CD4-positive, alpha-beta T cell treated with Interferon alpha-2 for 1 hour (primary cell): ENCODE measurements at places on chromosomes 3 and 15.
A peak's percentile ranks its signal among the peaks of the same experiment; 100 is the strongest.

DNA sequence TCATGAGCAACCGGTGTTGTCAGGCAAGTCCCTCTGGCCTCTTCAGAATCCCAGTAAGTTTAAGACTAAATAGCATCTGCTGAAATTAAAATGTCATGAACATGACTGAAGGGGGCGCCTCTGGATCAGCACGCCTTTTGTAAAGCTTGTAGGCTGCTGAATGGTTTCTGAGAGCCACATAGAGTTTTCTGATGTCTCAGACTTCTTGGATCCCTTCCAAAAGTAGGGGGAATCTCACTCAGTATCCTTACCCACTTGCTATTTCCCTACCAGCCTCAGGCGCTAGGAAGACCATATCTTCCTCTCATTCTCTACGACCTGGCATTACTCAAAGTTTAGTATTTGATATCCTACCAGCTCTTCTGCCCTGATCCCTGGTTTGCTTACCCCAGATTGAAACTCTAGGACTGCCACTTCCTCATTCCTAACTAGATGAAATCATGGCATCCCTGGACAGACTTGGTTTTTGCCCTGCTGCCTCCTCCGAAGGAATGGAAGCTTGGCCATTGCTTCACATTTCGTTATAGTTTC, 62.7 kb upstream of the CD47 start:
- DNase-seq = peak; percentile 65

DNA sequence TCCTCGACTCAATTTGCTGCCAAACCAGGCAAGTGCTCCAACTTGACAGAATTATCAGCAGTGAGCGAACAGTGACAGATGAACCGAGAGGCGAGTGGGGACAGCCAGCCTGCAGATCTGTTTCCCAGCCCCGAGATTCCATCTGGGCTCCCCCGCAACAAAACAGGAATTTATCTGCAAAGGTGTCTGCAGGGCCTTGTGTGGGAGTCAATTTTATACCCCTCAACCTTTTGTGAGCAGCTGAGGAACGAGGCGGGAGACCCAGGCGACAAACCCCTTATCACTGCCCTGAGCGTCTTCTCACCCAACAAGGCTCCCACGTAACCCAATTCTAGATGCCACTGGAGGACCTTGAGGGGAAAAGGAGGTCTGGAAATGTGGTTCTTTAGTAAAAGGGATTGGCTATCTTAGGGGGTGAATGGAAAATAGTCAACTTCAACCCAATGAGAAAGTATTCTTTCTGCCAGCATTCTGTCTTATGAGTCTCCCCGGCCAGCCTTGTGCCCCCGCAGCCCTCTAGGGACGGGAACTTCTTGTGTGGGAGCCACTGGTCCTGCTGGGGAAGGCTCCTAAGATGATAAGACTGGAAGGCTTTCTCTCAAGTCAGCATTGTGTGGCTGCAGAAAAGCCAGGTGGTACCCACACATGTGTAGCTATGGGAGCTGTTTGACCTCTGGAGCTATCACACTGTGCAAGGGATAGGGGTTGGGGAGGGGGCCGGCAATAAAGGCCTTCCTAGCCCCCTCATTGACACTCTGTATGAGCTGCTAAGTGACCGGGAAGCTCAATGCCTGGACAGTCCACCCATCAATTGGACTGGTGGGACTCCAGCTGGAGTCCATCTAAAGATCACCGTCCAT, 527.9 kb downstream of the SHQ1 start:
- no peak for DNase-seq

DNA sequence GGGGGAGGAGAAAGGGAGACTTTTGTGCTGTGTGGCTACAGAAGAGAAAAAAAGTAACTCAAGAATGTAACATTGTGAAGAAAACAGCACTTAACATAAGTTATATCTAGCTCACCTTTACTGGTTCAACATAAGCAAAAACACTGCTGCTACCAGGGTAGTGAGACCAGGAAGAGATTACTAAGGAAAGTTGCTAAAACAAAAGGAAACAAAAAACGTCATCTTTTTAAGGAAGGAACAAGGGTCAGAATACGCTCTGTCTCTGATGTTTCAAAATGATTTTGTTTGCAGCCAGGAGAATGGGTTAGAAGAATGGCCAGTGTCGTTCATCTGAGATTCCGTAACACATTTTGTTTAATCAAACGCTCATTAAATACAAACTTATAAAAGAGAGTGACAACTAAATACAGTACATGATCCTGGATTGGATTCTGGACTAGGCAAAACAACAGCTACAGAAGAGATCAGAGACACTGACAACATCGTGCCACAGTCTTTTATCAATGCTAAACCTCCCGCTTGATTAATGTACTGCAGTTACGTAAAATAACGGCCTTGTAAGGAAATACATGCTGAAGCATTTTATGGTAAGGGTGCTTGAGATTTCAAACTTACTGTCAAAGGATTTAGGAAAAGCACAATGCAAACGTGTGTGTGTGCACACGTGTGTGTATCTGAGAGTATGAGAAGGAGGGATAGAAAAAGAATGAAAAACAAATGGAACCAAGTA, 67.7 kb downstream of the FOXP1 start:
- DNase-seq = no peak

GRCh38 chr3:25235031-25235430, 193.0 kb upstream of the RARB start:
- DNase-seq = no peak

- no peak for DNase-seq
Measured at GRCh38 chr3:62622553-62623174, 249.3 kb upstream of the FEZF2 start.

DNA sequence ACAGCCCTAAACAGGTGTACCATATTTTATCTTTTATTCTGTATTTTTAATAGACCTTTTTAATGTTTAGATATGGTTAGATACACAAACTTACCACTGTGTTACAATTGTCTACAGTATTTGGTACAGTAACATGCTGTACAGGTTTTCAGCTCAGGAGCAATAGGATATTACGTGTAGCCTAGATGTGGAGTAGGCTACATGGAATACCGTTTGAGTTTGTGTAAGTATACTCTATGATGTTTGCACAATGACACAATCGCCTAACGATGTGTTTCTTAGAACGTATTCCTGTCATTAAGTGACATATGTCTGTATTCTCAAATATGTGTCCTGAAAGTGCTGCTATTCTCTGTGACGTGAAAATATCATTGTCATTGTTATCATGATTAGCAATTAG, 62.6 kb downstream of the MFSD1 start:
- DNase-seq = no peak

DNA sequence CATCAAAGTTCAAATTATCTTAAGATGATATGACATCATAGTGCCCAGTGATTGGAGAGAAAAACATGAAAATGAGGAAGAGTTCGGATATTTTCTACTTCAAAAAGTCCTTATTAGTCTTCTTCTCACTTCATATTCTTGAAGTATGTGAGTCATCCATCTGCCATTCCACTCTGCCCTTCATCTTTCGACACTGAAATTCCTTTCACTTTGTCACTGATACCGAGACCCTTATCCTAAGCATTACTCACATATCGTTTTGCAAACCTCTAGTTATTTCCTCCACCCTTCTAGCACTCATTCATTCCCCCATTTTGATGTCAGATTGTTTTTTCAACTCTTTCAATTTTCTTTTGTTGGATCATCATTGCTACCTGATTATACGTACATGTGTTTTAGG, 4.0 kb downstream of the OR5H14 start:
- DNase-seq = no peak

DNA sequence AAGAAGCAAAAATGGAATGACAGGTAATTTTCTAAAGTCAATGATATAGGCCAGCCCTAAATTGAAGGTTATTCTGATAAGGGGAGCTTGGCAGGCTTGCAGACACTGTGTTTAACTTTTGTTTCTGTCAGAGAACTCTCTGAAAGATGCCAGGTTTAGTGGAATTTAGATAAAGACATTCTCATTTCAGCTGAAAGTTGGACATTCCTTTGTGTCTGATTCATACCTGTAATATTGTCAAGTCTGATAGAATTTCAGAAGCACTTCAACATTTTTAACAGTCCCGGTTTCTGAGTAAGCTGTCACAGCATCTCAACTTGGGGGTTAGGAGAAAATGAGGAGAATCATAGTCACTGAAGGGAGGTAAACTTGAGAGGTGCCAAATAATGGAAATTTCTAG, 84.0 kb downstream of the DIPK2A start:
- no peak for DNase-seq

DNA sequence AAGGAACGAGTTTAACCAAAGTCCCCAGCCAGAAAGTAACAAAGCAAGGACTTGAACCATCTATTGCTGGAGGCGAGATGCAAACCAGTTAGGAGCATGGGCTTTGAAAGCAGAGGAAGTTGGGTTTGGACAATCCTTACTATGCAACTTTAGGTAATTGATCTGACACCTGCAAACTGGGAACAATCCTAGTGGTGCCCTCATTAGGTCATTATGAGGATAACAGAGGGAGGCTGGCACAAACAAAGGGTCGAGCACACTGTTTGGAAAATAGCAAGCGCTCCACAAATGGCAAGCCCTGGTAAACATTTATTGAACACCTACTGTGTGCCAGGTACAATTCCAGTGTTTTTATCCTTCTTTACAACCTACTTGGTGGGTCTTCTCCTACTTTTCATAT, 45.6 kb downstream of the WNT5A start:
- no peak for DNase-seq

- DNase-seq = no peak
Measured at GRCh38 chr3:177657243-177657642, 460.0 kb upstream of the TBL1XR1 start.

DNA sequence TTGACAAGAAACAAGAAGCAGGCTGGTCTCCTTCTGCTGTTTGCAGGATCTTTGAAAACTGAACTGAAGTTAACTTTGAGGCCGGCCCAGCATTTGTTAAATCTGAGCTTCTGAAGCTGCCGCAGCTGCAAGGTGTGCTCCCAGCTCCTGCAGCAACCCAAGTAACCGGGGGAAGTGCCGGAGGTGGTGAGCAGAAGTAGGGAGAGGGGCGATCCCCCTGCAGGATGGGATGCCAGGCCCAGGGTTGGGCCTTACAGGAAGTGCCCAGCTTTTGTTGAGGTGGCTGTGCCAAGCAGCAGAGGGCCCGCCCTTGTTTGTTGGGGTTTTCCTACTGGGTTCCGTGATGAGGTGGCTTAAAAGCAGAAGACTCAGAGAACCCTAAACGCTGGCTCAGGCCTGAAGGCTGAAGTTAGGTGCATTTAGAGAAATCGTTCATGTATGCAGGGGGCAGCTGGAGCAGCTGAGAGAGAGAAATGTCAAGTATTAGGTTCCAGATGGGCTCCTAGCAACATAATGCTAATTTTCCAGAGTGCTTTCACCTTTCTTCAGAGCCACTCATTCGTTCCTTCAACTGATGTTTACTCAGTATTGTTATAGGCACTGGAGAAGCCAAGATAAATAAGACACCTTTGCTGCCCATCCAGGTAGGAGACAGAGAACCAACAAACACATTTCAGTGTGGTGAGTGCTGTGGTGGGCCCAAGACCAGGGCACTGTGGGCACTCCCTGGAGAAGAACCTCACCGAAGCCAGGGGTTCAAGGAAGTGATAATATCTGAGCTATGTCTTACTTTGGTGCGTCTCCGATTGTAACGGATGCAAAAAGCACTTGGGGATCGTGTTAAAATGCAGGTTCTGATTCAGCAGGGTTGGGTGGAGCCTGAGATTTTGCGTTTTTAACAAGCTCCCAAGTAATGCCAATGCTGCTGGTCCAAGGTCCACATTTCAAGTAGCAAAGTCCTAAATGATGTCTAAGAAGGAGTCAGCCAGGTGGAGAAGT, 42.2 kb upstream of the PLCL2 start:
- DNase-seq = peak; percentile 83

- DNase-seq = no peak
Measured at GRCh38 chr3:156705761-156706616, 31.6 kb downstream of the TIPARP start.
